NCI-H1694 (cell line): ENCODE measurements at places on chromosomes 3 and 15.
A peak's percentile ranks its signal among the peaks of the same experiment; 100 is the strongest.

GRCh38 chr15:72318408-72318942, 1.5 kb downstream of the CELF6 start:
- no peak for DNase-seq

DNA sequence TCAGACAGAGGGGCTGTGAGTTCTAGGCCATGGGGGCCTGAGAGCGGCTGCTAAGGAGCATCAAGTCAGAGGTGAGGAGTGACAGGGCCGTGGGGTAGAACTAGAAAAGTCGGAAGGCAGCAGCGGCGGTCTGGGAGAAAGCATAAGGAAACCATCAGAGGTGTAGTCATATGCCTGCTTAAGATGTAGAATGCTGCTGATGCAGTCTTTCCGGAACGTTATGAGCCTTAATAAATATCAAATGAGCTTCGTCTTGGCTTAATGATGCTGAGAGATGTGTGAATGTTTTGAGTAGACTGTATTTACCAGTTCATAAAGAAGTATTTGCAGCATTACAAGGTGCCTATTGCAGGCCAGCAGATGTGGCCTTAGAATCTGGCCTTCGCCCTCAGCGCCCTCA, 15.2 kb downstream of the ATG7 start:
- no peak for DNase-seq

DNA sequence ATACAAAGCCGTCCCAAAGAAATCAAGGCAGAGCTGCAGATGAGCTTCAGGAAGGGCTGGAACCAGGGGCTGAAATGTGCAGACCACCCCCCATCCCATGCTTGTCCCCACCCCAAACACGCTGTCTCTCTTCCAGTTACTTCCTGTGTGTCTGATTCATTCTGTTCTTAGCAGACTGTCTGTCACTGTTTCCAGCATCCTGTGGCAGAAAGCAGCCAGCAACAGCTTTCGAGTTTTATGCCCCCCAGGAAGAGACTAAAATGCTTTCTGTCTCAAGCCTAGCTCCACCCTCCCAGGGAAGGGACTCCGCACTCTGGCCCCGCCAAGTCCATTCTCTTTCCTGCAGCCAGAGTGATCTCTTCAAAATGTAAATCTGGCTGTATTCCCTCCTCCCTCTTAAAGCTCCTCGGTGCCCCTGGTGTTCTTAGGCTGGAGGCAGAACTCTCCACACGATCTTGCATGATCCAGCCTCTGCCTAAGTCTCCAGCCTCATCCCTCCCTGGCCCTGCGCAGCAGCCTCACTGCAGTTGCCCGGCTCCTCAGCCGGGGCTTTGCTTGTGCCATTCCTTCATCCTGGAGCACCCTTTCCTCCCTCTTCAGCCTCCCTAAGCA, 41.5 kb downstream of the HRH1 start:
- DNase-seq = no peak

- no peak for DNase-seq
Observed at GRCh38 chr15:77610731-77611130, 22.0 kb downstream of the LINGO1 start.

- DNase-seq = no peak
Observed at GRCh38 chr3:58164199-58164879, 46.4 kb downstream of the DNASE1L3 start.

DNA sequence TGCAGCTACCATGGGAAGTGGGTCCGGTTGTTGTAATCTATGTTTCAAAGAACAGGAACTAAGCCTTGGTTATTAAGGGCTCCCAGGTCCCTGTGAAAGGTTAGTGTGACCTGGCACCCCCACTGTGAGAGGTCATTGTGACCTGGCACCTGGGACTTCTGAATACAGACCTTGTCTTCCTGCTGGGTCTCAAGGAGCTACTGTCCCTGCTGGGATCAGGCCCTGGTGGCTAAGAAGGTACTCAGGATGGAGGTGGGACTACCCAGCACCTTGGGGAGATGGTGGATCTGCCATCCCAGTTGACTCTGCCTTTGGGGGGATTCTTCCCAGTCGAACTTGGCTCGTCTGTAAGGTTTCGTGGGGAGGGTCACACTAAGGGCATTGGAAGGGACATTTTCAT, 10.3 kb upstream of the SLCO2A1 start:
- no peak for DNase-seq

- DNase-seq = no peak
Observed at GRCh38 chr15:32867313-32867626, 149.5 kb downstream of the GREM1 start.

DNA sequence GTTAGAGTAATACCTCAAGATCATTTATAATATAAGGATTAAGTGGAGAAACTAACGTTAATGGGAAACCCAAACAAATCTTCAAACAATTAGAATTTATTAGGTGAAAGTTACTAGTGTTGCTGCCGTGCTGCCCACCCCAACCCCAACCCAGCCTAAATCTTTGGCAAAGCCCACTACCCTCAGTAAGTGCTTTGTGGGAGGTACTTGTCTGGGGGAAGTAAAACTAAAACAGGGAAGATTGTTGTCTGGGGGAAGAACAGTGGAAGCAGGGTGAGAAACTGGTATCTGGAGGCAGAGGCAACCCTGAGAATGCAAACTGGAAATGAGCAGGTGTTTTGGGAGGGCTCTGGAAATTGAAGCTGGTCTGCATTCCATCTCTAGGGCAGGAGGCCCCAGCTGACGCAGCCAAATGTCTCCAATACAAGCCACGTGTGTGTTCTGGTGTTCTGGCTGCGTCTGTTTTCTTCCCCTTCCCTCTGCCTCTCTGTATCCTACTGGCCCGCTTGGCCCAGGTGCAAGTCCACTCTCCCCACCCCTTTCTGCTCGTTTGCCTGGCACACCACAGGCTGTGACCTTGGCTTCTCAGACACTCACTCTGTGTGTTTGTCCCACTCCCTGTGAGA, 32.7 kb downstream of the FEM1B start:
- DNase-seq = peak; percentile 19

- no peak for DNase-seq
Observed at GRCh38 chr3:127978636-127979035, 63.6 kb downstream of the KBTBD12 start.

GRCh38 chr3:154758109-154758868, 321.8 kb upstream of the MME start:
- DNase-seq = peak; percentile 10

- no peak for DNase-seq
Observed at GRCh38 chr3:167653760-167654159, at the start of gene WDR49. WDR49 (minus strand) TSS chr3:167653942; CDS start chr3:167653425, 517 bp downstream.

DNA sequence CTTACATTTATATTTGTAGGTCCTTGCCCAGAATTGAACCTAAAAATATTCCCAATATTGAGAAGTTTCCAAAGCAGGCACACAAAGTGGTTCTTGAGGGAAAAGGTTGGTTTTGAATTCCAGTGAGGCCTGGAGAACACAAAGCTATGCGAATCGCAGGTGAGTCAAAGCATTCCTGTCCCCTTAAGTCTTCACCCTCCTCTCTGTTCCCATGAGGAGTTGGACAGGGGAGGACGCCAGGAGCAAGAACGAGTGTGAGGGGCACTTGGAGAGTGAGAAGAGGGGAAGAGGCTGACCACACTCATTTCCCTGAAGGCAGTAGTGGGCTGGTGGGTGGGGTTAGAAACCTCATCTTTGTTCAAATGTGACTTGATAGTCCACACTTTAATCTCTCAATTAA, 185.8 kb upstream of the EOMES start:
- no peak for DNase-seq

DNA sequence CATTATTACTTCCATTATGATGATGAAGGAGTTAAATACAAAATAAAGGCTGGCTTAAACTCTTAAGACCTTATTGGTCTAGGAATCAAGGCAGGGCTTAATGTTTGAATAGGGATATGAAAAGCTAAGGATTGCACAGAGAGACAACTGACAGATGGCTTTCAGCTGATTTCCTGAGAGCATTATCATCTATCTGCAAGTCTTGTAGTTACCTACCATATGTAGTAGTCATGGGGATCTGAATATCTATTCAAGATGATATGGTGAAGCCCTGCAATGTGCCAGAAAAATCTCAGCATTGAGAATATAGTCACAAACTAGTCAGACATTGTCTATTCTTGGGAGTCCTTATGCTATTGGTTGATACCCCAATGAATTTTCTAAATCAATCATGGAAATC, 47.5 kb upstream of the CHMP2B start:
- DNase-seq = no peak

DNA sequence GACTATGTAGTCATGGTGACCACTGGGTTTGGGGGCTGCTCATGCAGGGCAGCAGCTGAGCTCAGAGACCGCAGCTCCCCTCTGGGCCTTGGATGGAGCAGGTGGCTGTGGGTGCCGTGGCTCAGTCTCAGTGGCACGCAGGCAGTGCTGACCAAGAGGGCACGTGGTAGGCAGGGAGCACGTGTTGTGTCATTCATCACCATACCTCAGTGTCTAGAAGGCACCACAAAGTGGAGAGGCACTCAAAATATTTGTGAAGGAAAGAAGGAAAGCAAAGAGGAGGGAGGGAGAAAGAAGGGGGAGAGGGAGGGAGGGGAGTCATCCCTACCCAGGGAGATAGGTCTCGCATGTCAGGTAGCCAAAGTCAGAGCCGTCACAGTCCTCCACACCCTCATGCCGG, 26.1 kb downstream of the EAF1 start:
- no peak for DNase-seq

DNA sequence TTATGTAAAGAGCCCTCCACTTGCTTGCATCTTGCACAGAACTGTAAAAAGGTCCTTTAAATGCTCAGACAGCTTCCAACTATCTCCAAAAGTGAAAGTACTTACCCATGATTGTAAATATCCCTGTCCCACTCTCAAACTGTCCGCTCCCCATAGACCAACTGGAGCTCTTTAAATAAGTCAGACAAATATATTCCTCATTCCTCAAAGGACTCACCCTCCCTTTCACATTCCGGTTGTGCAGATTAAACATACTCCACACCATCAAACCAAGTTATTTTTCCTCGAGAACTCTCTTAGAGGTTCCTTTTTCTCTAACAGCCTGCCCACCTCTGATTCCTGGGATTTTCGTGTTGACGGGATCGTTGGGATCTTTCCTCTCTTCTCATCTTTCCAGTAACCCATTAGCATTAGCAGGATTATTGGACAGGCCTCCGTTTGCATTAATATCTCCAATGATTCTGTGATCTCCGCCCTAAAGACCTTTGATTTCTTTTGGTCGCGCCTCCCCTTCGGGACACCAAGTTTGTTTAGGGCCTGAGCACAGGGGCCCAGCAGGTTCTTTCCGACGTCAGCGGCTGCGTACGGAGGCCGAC, 763 bp downstream of the GOLGB1 start:
- no peak for DNase-seq

- DNase-seq = peak; percentile 73
Observed at GRCh38 chr3:122969585-122970469, 57.7 kb downstream of the SEMA5B start.

- DNase-seq = no peak
Observed at GRCh38 chr15:100777821-100778220, 101.8 kb upstream of the ALDH1A3 start.

DNA sequence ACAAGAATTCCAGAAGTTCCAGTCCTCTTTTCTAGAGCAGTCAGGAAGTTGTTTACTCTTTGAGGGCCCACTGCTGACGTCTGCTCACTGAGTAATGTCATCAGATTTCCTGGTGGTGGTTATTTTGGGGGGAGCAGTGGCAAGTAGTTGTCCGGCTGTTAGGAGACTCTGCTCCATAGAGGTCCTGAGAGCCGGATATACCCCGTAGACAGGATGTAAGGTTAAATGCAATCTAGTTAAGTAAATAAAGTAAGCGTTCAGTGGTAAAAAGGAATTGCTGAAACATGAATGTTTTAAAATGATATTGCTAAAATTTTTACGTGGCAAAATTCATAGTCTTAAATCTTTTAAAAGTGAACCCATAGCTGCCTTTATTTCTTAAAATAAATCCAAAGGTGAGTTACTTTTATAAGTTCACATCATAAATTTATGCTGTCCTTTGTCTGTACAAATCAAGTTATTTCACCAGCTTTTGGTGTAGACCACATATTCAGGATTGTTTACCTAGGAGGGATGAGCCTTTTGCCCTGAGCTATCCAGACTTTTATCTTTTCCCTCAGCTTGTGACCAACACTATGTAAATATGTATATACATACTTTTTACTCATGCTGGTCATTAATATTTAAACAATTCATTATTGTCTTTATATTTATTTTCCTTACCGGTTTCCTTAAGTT, 65.8 kb downstream of the PDE8A start:
- DNase-seq = no peak

- peak; percentile 40 for DNase-seq
Observed at GRCh38 chr15:77654975-77655374, 22.3 kb upstream of the LINGO1 start.

- DNase-seq = no peak
Observed at GRCh38 chr3:126835472-126836219, 131.6 kb downstream of the CHCHD6 start.

GRCh38 chr3:111980716-111981456, 2.1 kb downstream of the ABHD10 start:
- DNase-seq = no peak

DNA sequence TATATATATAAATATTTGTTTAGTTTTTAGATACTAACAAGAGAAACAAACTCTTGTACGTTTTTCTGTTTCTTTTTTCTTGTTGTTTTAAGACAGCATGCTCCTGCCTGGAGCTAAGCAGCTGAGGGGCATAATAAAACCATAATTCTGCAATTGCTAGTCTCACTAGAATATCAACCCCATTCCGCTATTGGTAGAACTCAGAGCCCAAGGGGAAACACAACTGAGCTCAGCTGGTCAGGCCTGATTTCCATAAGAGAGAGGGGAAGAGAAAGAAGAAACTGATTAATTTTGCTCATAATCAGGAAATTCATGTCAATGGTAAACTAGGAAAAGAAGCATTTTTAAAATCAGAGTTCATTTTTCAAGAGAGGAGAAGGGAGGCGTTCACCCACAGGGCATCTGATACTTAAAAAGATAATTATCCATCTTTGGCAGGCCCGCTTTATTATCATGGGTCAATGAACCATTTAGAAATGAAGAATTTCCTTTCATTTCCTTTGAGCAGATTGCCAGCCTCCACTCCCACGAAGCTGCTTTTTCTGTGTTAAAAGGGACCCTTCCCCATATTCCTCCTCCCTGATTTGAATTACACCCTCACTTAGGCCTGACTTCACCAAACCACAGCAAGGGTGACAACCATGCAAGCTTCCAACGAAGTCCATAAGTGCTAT, 965.3 kb upstream of the CFAP20DC start:
- no peak for DNase-seq

- DNase-seq = no peak
Observed at GRCh38 chr3:25507811-25508210, 79.7 kb downstream of the RARB start.

- peak; percentile 5 for DNase-seq
Observed at GRCh38 chr3:43153216-43154083, 47.6 kb upstream of the POMGNT2 start.

- DNase-seq = no peak
Observed at GRCh38 chr15:49370782-49371181, 52.3 kb upstream of the FGF7 start.

DNA sequence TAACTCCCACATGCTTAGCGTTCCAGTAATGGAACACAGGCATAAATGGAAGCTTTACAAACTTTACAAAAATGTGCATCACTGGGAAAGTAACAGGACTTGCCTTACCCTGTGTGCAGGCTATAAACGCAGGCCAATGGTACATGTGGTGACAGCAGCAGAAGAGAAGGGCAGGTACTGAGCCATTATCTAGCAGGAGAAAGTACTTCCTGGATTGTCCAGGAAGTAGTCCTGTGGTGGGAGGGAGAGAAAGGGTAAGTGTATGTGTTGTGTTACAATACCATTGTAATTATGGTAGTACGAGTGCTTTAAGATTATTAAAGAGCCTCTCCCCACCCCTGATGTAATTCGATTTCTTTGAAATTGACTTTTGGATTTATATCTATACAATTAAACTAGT, 5.3 kb downstream of the ATP1B3 start:
- DNase-seq = no peak
